Pulmonary artery endothelial cell (primary cell): ENCODE measurements at places on chromosomes 1 and 21. TPM values are rescaled to one million over a fixed set of nuclear protein-coding genes. Genes with fewer than 3 reads are reported as not detected.

GRCh38 chr1:164703463-164703862 is 144.5 kb downstream of the PBX1 start:
- no peak for DNase-seq

- no peak for DNase-seq
Measured at GRCh38 chr1:6263716-6264115, 2.8 kb upstream of the GPR153 start.

GRCh38 chr21:26159869-26160268 is 10.7 kb downstream of the APP start:
- no peak for DNase-seq

DNA sequence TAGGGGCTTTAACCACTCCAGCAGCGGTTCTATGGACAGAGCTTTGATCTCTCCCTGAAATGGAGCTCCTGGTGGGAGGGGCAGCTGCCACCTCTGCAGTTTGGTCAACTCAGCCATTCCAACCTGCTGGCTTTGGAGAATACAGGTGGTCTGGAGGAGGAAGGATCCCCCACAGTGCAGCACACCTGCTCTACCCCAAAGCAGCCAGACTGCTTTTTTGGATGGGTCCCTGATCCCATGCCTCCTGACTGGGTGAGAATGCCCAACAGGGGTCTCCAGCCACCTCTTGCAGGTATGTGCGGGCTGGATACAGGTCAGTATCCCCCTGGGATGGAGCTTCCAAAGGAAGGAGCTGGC is 53.9 kb downstream of the TPTE start:
- no peak for DNase-seq

GRCh38 chr1:193219391-193219790 is 33.0 kb upstream of the B3GALT2 start:
- no peak for DNase-seq

- DNase-seq: peak; percentile 93
Measured at GRCh38 chr1:147794570-147794969, 34.2 kb upstream of the GJA5 start.

GRCh38 chr1:86741947-86742572 is 37.7 kb downstream of the SH3GLB1 start:
- no peak for DNase-seq

- no peak for DNase-seq
Measured at GRCh38 chr1:26470878-26471497, 1.3 kb upstream of the HMGN2 start.

GRCh38 chr1:245614476-245614875 is 459.7 kb downstream of the KIF26B start:
- no peak for DNase-seq

DNA sequence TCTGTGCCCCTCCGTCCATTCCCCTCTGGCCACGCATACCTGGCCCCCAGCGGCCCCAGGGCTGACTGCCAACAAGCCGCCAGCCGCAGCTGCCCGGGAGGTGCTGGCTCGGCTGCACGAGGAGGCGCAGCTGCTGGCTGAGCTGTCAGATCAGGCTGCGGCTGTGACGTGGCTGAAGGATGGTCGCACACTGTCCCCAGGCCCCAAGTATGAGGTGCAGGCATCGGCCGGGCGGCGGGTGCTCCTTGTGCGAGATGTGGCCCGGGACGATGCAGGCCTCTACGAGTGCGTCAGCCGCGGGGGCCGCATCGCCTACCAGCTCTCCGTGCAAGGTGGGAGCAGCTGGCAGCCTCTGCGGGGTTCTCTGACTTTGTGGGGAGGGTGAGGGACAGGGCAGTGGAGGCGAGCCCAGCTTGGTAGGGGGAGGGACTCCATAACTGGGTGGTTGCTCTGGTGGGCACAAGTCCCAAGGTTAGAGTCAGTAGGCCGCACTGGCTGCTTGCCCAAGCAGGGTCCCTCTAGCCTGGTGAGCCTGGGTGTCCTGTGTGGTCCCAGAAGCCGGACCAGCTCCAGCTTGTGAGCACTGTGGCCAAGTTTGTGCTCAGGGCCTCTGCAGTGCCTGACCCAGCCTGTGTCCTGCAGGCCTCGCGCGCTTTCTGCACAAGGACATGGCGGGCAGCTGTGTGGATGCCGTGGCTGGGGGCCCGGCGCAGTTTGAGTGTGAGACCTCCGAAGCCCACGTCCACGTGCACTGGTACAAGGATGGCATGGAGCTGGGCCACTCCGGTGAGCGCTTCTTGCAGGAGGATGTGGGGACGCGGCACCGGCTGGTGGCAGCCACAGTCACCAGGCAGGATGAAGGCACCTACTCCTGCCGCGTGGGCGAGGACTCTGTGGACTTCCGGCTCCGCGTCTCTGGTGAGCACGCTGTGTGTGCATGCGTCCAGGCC is 8.8 kb downstream of the OBSCN start:
- no peak for DNase-seq

- DNase-seq: no peak
Measured at GRCh38 chr21:44929799-44930542, 9.3 kb upstream of the ITGB2 start.

DNA sequence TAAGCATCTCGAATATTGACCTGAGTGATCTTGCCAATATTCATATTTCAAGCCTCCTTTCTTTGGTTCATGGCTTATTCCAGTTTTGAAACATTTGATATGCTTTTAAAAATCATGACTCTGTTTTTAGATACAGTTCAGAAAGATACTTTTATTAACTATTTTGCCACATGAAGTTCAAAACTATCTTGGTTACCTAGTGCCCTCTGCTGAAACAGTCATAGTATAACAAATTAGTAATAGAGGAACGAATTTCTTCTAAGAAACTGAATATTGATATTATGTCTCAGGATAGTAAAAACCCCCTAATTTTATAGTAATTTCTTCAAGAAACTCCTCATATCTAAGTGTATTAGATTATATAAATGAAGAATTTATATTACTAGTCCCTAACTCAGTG is 52.6 kb upstream of the RC3H1 start:
- DNase-seq: no peak

GRCh38 chr1:6338695-6339094 is 54.9 kb downstream of the ACOT7 start:
- DNase-seq: no peak

GRCh38 chr1:77888081-77888780 is at the start of gene NEXN:
Gene NEXN (plus strand): TSS chr1:77888624. CDS start chr1:77916107, 27,483 bp downstream.
- no peak for DNase-seq

- DNase-seq: no peak
Measured at GRCh38 chr1:219433001-219433400, 179.9 kb downstream of the ZC3H11B start.

DNA sequence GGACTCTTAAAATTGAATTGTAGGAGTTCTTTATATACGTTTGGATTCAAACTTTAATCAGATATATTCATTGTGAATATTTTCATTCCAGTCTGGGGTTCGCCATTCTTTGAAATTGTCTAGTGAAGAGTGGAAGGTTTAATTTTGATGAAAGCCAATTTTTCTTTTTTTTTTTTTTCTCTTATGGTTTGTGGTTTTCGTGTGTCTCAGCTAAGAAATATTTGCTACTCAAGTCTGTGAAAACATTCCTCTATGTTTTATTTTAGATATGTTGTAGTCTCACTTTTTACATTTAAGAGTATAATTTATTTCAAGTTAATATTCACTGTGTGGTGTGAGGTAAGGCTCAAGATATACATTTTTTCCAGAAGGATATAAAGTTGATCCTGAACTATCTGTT is 220.5 kb downstream of the KCNT2 start:
- DNase-seq: no peak

GRCh38 chr21:26495283-26495849 is 77.7 kb downstream of the CYYR1 start:
- no peak for DNase-seq

- no peak for DNase-seq
Measured at GRCh38 chr21:35039595-35040289, 9.4 kb downstream of the RUNX1 start.

DNA sequence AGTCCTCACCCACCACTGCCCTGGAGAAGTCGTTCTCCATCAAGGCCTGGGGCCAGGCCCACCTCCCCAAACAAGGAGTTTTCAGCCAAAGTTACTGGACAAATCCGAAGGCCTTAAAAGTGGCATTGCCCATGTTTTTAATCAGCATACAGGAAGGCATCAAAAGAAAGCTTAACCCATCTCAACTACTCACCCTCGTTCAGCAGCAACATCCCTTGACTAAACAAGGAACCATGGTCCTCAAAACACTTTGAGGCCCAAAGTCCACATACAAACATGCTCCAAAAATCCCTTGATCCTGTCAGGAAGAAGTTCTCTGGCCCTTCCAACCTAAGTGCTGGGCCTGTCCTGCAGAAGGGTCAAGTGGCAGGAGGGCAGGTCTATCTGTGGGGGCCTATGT is 1.6 kb downstream of the CAPZB start:
- no peak for DNase-seq

DNA sequence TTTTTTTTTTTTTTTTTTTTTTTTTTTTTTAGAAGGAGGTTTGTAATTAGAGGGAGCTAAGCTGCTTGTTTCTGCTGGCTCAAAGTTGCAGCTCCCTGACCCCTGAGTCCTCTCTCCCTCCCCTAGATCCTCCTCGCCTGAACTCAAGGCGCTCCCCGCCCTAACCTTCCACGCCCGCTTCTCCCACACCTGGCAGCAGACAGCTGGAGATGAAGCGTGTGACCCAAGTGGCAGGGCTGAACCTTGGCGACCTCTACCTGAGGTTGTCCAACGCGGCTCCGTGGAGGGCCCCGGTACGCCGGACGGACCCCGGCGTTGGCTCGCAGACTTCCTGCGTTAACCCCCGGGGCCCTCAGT is 795 bp downstream of the NGF start:
- DNase-seq: no peak

DNA sequence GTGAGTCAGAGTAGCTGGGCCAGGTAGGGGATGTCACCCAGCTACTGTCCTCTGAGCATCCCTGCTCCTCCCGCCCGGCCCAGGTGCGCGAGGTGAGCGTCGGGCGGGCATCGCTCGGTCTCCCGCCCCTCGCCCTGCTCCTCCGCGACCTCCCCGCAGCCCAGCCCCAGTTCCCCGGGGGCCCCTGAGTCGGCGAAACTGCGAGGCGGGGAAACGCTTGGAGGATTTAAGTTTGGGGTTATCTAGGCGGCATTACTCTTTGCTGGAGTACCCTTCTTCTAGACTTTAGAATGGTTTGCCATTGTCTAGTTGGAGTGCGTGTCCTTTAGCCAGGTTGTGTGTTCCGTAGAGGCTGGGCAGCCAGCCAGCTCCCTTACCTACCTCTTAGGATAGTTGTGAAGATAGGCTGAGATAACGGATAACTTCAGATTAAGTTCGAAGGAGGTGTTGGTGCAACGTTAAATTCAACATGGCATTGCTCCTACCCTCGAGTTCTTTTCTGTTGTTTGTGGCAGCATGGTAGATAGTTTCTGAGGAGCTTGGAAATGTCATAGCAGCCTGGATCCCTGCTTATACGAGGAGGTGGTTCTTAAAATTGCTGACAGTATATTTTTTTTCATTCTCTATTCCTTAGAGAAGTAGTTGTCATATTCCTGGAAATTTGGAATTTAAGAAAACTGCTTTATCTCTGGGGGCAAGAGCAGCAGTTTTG is 697 bp downstream of the AGO3 start:
- DNase-seq: no peak

DNA sequence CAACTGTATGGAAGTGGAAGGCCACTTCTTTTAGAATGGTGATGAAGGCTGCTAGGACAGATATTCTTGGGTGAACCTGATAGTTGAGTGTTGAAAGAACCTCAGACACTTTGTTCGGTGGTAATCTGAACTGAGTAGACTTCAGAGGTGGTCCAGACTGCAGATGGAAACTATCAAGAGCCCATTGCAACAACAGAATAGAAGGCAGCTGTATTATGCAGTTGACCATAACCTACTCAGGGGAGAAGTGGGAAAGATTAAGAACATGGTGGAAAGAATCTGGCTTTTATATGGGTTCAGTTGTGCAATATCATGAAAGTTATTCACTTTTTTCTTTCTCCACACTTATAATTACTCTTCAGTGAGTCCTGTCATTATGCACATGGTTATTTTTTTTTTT is 194.0 kb downstream of the KCNK2 start:
- DNase-seq: no peak

GRCh38 chr1:228903434-228904071 is 168.3 kb downstream of the RHOU start:
- no peak for DNase-seq

Gene RGS8
- not detected in 2 replicates for total RNA-seq

Gene RGS1
- total RNA-seq: not detected in 2 replicates

Gene FCGR3A
- total RNA-seq: not detected in 2 replicates

Gene GCSAML
- total RNA-seq: not detected in 2 replicates

Gene FCGR2B
- not detected in 2 replicates for total RNA-seq

Gene SH2D2A
- 0.20 and 0.28 TPM in 2 replicates for total RNA-seq

Gene MMP23B
- 0.33 TPM in 1 of 2 replicates, not detected in the other for total RNA-seq

Gene S100A4
- 0.60 and 0.66 TPM in 2 replicates for total RNA-seq

Gene PLA2G2D
- total RNA-seq: not detected in 2 replicates

Gene OLFML2B
- total RNA-seq: 0.13 and 0.28 TPM in 2 replicates

Gene KCND3
- under 0.01 TPM in 2 replicates for total RNA-seq

Gene FCN3
- total RNA-seq: 0.07 TPM in 1 of 2 replicates, not detected in the other

Gene FBXO42
- 8.2 and 13.3 TPM in 2 replicates for total RNA-seq
